Activated CD4-positive, CD25-positive, alpha-beta regulatory T cell treated with anti-CD3 and anti-CD28 coated beads, Interleukin-2, amount 50 U/mL, for 16 hours (primary cell): ENCODE measurements at places on chromosomes 1 and 21.
A peak's percentile ranks its signal among the peaks of the same experiment; 100 is the strongest.

- DNase-seq = no peak
Measured at GRCh38 chr1:160619742-160620277, 27.0 kb downstream of the SLAMF1 start.

- DNase-seq = no peak
Measured at GRCh38 chr1:33155877-33156538, 25.8 kb downstream of the TRIM62 start.

DNA sequence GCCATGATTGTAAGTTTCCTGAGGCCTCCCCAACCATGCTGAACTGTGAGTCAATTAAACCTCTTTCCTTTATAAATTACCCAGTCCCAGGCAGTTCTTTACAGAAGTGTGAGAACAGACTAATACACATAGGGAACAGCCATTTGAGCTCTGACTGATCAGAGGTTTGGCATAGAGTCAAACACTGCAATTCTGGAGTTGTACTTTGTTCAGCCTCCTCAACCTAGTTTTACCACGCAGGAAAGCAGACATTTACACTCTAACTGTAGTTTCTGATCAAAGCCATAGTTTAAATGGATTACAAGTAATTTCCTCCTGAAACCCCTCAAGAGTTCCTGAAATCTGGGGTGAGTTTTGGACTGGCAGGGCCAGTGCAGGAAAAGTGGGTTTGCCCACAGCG is 218.2 kb downstream of the TNR start:
- no peak for DNase-seq

DNA sequence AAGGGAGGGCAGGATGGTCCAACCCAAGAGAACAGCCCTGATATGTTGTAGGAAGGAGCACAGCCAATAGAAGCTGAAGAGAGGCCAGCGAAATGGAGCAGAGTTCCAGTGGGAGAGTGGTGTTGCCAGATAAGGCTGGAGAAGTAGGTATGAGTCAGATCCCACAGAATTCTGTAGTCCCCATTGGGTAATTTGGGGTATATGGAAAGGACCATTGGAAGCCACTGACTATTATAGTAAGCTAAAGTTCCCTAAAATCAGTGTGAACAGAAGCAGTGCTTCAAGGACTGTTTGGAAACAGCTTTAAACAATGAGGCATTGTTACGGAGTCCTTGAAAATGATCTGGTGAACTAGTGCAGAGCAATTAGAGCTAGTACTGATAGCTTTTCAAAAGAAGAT is 63.0 kb downstream of the DISP1 start:
- no peak for DNase-seq

DNA sequence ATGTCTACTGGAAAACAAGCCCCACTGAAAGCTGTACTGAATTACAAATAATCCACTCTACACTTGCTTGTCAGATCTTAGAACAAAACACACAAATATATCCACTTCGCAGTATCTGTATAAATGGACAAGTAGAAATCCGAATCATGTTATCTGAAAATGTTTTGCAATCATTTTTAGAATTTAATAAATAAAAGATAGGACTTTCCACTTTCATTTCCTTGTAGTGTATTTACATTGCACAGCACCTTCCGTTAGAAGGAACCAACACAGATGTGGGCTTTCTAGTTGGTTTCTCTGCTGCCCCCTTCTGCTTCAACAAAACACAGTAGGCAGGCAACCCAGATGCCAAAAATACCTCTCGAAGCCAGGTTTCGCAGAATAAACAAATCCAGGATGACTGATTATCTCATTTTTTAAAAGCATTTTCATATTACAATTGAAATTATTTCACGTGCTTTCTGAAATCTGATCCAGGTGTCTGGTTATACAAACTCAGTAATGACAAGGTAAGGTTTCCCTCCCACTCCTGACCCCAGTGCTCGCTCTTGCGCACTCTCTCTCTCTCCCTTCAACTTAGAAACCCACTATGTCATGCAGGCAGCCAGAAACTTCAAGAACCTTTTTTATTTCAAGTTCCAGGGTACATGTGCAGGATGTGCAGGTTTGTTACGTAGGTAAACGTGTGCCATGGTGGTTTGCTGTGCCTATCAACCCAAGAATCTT is 389.9 kb downstream of the SMYD3 start:
- peak; percentile 28 for DNase-seq

GRCh38 chr1:43021547-43022474 is 63.1 kb upstream of the SLC2A1 start:
- DNase-seq = no peak

GRCh38 chr1:186420923-186421322 is 40.0 kb downstream of the PDC start:
- DNase-seq = no peak

- DNase-seq = no peak
Measured at GRCh38 chr1:2564815-2565374, 8.7 kb downstream of the TNFRSF14 start.

DNA sequence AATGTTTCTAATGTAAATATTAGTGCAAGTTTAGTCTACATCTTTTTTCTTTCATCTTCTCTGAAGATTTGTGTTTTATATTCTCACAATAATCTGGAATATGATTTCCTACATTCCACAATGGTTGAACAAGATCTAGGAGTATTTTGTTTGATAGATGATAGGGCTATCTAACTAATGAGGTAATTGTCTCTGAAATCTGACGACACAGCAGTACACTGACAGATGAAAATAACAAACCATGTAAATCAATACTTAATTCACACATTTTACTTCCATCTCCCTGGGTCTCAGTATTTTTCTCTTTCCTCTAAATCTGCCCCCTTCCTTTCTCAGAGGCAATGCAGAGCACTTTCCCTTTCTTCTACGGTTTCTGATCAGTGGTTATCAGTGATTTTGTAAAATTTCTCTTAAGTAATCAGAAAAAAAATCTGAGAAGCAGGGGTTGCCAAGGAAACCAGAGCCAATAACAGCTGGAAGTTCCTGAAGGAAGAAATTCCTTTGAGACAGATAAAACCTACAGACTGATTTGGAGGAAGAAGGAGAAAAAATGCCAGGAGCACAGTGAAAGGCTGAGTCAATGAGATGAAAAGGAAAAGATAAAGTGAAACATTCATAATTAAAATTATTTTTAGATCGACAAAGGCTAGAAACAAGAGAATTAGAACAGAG is 7.3 kb upstream of the ANKRD13C start:
- DNase-seq = no peak

- DNase-seq = no peak
Measured at GRCh38 chr1:82161700-82162141, 361.0 kb downstream of the ADGRL2 start.

DNA sequence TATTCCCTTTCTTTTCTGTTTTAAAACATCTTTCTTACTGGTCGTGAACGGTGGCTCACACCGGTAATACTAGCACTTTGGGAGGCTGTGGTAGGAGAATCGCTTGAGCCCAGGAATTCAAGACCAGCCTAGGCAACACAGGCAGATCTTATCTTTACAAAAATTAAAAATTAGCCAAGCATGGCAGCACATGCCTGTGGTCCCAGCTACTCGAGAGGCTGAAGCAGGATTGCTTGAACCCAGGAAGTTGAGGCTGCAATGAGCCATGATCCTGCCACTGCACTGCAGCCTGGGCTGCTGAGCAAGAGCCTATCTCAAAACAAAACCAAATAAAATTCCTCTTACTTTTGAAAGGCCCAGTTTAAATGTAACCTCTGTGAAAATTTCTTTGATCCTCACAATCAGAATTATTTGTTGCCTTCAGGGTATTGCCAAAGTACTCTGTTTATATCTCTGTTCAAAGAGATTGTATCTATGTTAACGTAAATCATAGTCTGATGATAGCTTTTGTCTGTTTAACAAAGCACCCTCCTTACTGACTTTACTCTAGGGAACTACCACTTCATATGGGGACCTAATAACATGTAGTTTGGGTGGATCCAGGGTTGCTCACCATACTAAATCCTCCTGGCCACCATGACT is 71.6 kb downstream of the RERE start:
- no peak for DNase-seq

DNA sequence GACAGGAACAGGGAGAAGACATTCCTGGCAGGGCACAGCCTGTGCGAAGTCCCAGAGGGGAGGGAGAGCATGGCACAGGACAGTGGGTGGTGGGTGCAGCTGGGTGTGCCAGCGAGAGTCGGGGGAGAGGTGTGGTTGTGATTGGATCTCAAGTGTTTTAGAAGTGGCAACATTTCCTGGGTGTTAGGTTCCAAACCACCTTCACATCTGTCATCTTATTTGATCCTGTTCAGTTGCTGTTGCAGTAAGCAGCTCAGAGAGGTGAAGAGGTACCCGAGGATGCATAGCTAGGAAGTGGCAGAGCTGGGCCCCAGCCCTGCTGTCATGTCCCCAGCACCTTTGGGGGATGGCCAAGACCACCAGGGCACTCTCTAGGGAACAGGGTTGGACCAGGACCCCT is 22.0 kb upstream of the DISP3 start:
- DNase-seq = no peak

DNA sequence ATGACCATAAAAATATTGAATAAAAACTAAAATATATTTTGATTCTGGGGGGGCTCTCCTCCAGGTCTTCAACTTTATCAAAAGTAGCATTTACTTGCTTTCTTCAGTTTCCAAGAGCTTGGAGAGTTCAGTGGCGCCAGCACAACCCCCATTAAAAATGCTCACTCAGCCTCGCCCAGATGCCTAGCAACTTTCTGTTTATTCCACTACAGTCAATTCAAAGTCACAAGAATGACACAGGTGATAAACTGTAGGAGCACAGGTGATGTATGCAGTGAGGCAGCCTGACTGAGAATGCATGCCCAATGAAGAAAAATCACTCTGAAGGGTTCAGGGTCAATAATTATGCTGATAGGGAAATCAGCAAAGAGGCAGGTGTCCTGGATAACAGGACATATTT is 159.4 kb upstream of the ATP1B1 start:
- no peak for DNase-seq

- no peak for DNase-seq
Measured at GRCh38 chr1:29415156-29415830, 179.0 kb downstream of the PTPRU start.

DNA sequence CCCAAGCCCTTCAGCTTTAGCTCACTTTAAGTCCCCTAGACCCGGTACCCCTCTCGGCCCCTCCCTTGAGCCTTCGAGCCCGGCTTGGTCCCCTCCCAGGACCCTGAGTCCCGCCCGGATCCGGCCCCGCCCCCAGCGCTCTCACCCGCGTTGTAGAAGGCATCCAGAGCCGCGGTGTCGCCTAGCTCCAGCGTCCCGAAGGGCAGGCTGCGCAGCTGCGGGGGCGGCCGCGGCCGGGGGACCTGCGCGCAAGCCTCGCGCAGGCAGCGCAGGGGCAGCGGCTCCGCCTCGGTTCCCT is 699 bp downstream of the MAP3K6 start:
- peak; percentile 42 for DNase-seq

DNA sequence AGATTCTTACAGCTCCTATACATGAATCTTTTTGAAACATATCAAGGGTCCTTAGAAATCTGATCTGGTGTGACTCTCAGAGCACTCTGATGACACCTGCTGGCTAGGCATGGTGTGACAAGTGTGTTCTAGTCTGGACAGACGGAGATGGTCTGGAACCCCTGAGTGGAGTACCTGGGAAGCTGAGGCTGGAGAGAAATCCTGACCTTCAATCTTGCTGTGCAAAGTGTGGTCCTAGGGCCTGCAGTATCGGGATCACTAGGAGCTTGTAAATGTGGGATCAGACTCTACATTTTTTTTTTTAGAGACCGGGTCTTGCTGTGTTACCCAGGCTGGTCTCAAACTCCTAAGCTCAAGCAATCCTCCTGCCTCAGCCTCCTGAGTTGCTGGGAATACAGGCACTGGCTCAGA is 78.6 kb upstream of the SOD1 start:
- peak; percentile 66 for DNase-seq

DNA sequence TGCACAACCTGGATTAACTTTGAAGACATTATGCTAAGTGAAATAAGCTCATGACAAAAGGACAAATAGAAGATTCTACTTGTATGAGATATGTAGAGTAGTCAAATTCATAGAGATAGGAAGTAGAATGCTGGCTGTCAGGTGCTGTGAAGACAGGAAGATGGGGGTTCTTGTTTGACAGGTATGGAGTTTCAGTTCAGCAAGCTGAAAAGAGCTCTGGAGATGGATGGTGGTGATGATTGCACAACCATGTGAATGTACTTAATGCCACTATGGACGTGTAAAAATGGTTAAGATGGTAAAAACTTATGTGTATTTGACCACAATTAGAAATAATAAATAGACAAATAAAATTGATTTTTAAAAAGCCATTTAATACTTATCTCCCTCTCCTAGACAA is 169.8 kb upstream of the DUSP10 start:
- no peak for DNase-seq

GRCh38 chr21:35974775-35975174 is 85.6 kb downstream of the SETD4 start:
- no peak for DNase-seq

GRCh38 chr1:235697508-235697907 is 47.9 kb upstream of the GNG4 start:
- DNase-seq = no peak

DNA sequence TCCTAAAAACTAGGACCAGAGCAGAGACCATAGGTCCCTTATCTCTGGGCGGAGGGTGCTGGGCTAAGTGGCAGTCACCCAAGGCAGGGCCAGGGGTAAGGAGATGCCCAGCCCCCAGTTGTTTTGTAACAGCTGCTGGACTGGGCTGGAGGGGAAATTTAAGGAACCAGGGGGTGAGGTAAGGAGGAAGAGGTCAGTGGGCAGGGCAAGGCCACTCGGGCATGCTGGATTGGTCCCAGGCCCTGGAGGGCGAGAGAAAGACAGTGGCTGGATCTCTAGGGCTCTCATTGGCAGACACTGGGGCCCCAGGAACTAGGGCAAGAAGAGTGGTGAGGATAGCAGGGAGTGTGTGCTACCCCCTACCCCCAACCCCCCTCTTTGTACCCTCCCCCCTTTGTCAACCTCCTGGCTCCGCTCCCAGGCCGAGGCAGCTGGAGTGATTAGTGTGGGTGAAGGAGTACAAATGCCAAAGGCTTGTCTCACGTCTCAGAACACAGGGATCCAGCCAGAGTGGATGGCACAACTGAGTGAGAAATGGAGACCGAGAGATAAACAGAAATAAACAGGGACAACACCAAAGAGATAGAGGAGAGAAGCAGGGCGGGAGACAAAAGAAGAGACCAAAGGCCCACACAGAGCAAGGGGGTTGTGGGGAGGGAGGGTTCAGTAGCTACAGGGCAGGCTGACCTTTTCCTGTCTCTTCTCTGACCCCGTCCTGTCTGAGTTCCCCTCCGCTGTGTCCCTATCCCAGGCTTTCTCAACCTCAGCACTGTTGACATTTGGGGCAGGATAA is 20.5 kb upstream of the THRAP3 start:
- DNase-seq = no peak

- no peak for DNase-seq
Measured at GRCh38 chr1:240401731-240402130, 210.2 kb downstream of the GREM2 start.

GRCh38 chr1:9151328-9151860 is 22.5 kb upstream of the GPR157 start:
- DNase-seq = no peak
